ENCODE measurements at places on chromosomes 13 and 19. TPM values are rescaled to one million over a fixed set of nuclear protein-coding genes. Genes with fewer than 3 reads are reported as not detected.

GRCh38 chr19:57537953-57538547 is 10.9 kb downstream of the ZNF549 start:
- H3K4me3 ChIP-seq = no peak overlapping the region
- DNase-seq = no peak
- H3K27ac ChIP-seq = no peak overlapping the region
- H3K4me1 ChIP-seq = no peaks in the 10 kb centered on the region
- H3K36me3 ChIP-seq = peaks cover 98% of the 10 kb centered on the region

GRCh38 chr13:21616880-21617279 is 12.9 kb upstream of the MICU2 start:
- no peak overlapping the region for H3K4me3 ChIP-seq
- no peaks in the 10 kb centered on the region for H3K4me1 ChIP-seq
- H3K27ac ChIP-seq = no peak overlapping the region

- no peak overlapping the region for H3K4me3 ChIP-seq
- H3K27me3 ChIP-seq = peaks cover 4% of the 10 kb centered on the region
- no peak for DNase-seq
- H3K27ac ChIP-seq = no peak overlapping the region
These were observed 109.2 kb downstream of the ZNF486 start for GRCh38 chr19:20276011-20276731.

DNA sequence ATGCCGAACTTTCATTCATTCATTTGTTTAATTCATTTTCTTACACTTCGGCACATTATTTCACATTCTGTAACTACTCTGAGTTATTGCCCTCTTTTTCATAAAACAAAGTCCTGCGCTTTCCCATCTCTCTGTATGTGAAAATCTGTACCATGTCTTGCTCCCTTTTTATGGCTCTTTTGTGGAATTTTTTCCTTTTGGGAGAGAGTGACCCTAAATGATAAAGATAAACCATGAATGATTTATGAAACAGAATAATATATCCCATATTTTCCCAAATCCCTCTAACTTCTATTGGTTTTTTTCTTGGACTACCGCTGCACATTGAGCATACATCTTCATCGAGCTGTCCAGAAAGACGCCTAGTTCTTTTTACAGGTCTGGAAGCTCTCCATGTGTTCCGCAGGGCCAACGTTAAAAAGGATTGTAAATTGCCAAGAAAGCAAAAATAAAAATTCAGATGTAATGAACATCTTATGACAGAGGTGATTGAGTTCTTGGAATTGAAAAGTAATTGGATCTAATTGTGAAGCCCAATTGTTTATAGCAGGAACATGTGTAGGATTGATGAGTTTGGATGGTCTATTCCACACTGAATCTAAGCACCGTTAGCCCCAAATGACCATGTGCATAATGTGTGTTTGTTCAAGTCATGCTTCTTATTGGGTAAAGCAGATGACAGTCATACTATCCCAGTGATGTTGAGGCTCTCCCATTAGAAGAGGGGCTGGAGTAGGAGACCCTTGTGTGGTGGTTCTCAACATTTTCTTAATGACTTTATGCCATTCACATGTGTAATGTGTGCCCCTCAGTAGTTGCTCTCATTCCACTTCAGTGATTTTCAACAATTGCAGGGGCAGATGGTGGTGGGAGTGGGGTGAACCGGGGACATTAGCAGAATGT is 378.9 kb downstream of the DLEU7 start:
- no peak overlapping the region for H3K4me3 ChIP-seq
- DNase-seq = no peak
- H3K36me3 ChIP-seq = no peaks in the 10 kb centered on the region
- no peak overlapping the region for H3K27ac ChIP-seq
- H3K27me3 ChIP-seq = peaks cover 7% of the 10 kb centered on the region

GRCh38 chr19:48633148-48634035 is 3.8 kb downstream of the DBP start:
- H3K27ac ChIP-seq = peak overlapping the region; percentile 85
- no peaks in the 10 kb centered on the region for H3K27me3 ChIP-seq
- peaks cover 37% of the 10 kb centered on the region for H3K4me1 ChIP-seq
- peaks cover 6% of the 10 kb centered on the region for H3K36me3 ChIP-seq
- no peak for DNase-seq

DNA sequence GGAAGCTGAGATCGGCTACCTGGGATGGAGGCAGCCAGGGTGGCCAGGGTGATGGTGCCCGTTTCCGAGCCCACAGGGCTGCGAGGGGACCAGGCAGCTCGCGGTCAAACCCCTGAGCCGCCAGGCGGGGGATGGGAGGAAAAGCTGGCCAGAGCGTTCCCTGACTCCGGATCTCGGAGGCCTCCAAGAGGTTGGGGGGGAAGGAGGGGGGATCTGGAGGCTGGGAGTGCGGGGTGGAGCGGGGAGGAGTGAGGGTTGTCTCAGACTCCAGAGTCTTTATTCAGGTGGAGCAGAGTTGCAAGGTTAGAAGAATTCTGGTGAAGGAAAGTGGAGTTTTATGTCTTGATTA is 1.1 kb downstream of the CACNG7 start:
- DNase-seq = no peak
- peaks cover 16% of the 10 kb centered on the region for H3K4me1 ChIP-seq
- H3K27ac ChIP-seq = no peak overlapping the region

DNA sequence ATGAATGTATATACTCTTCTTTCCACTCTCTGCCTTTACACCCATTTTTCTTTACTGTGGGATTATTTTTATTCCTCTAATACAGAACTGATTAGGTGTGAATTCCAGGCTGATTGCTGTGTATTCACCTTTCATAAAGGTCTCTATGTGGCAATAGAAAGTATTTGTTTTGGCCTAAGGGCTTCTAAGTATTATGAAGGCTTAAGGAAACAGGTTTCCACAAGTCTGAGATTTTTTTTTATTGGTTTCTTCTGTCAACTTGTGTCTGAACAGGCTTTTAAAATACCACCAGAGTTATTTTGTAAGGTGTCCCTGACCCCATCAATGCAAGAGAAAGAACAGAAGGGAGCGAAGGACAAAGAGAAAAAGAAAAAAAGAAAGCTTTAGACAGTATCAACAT is 1102.0 kb upstream of the SPRY2 start:
- H3K4me1 ChIP-seq = no peaks in the 10 kb centered on the region
- H3K4me3 ChIP-seq = no peak overlapping the region
- H3K27me3 ChIP-seq = no peaks in the 10 kb centered on the region
- H3K36me3 ChIP-seq = no peaks in the 10 kb centered on the region

DNA sequence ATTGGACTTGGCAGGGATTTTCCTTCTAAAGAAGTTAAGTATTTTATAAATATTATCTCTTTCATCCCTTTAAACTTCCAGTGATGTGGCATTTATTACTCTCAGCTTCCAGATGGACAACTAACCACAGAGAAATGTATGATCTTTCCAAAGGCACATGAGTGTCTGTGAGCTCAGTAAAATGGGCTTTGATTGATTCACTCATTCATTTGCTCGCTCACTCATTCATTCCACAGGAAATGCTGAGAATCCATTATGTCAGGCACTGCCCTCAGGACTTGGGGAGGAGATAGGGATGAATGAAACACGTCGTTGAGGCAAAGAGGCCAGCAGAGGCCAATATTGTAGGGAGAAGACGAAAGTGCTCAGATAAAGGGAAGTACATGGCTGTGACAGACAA is 359.3 kb downstream of the EFNB2 start:
- no peak for DNase-seq
- no peaks in the 10 kb centered on the region for H3K36me3 ChIP-seq
- no peak overlapping the region for H3K4me3 ChIP-seq
- peaks cover 4% of the 10 kb centered on the region for H3K27me3 ChIP-seq

Gene ZNF541
- total RNA-seq = 0.22 TPM
